ENCODE measurements at places on chromosomes 1 and 21. TPM values are rescaled to one million over a fixed set of nuclear protein-coding genes. Genes with fewer than 3 reads are reported as not detected.

GRCh38 chr1:235945775-235946570 lies 79.3 kb upstream of the LYST start:
- H3K27ac ChIP-seq: no peak overlapping the region
- H3K4me1 ChIP-seq: peaks cover 10% of the 10 kb centered on the region
- H3K4me3 ChIP-seq: no peak overlapping the region
- no peaks in the 10 kb centered on the region for H3K36me3 ChIP-seq
- no peak for DNase-seq

DNA sequence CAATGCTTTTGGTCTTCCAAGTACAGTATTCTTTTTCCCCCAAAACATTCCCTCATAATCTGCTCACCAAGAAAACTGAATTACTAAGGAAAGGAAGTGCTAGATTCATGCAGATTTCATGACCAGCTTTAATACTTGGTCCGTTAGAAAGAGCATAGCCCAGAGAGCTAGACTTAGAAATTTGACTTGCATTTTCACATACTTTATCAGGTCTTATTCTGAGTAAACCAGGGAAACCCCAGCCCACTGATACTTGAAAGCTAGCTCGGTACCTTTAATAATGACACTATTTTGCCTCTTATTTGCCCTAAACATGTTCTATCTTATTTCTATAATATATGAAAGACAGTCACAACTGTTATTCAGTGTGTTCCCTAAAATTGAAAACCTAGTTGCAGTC lies 204.5 kb downstream of the TTLL7 start:
- no peaks in the 10 kb centered on the region for H3K27me3 ChIP-seq
- H3K4me3 ChIP-seq: no peak overlapping the region
- no peaks in the 10 kb centered on the region for H3K36me3 ChIP-seq

FASLG gene
- not detected for total RNA-seq

DNA sequence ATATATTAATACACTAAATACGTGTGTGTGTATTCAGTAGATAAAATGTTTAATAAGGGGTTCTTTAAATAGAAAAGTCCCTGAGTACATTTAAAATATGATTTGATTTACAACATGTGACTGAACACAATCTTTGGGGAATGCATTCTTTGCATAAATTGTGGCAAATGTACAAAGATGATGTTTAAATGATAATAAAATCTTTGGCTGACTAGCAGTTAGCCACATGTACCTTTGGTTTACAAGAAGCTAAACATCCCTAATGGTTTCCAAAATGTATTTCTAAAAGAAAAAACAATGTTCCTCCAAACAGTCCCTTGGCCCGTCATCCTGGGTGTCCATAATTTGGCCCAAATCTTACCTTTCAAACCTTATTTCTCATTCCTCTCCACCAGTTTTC lies 106.4 kb upstream of the MARK1 start:
- H3K36me3 ChIP-seq: no peaks in the 10 kb centered on the region
- no peak overlapping the region for H3K27ac ChIP-seq
- no peak for DNase-seq
- no peaks in the 10 kb centered on the region for H3K4me1 ChIP-seq
- H3K4me3 ChIP-seq: no peak overlapping the region

DNA sequence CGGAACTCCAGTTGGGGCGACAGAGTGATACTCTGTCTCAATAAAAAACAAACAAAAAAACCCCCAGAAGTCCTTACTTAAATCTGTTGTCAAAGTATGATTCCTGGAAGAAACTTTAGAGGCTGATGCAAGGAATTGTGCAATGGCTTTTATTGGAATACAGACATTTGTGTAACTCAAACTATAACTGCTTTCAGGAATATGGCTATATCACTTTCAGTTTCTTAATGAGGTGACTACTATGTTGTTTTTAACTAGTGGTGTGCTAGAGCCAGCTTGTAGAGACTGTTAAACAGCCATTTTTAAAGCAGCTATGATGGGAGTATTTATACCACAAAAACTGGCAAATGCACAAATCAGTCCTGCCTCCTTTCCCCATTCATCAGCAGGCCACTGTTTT lies 22.7 kb upstream of the DNAJC28 start:
- H3K27me3 ChIP-seq: no peaks in the 10 kb centered on the region
- H3K4me3 ChIP-seq: no peak overlapping the region
- H3K4me1 ChIP-seq: no peaks in the 10 kb centered on the region
- peaks cover 68% of the 10 kb centered on the region for H3K36me3 ChIP-seq

DNA sequence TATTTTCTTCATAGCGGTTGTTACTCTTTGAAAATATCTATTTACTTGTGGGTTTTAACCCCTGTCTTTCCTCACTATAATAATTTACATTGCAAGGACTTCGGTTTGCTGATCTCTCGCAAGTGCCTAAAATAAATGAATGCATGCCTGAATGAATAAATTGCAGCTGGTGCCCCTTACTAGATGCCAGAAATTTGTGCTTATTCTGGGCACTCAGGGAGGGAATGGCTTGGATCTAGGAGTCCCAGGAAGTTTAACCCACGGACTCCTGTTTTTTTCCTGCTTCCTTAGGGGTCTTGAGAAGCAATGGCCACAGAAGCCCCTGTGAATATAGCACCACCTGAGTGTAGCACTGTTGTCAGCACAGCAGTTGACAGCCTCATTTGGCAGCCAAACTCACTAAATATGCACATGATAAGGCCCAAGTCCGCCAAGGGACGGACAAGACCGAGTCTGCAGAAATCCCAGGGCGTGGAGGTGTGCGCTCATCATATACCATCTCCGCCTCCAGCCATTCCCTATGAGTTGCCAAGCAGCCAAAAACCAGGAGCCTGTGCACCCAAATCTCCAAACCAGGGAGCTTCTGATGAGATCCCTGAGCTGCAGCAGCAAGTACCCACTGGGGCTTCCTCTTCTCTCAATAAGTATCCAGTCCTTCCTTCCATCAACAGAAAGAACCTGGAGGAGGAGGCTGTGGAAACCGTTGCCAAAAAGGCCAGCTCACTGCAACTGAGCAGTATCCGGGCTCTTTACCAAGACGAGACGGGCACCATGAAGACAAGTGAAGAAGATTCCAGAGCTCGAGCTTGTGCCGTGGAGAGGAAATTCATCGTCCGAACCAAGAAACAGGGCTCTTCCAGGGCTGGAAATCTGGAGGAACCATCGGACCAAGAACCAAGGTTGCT lies 4.2 kb upstream of the PLA2G2C start:
- H3K4me3 ChIP-seq: no peak overlapping the region
- H3K27ac ChIP-seq: no peak overlapping the region
- H3K27me3 ChIP-seq: peaks cover 66% of the 10 kb centered on the region
- H3K36me3 ChIP-seq: no peaks in the 10 kb centered on the region
- no peak for DNase-seq
- peaks cover 6% of the 10 kb centered on the region for H3K4me1 ChIP-seq

GRCh38 chr1:195788721-195789120 lies 819.5 kb downstream of the KCNT2 start:
- H3K4me3 ChIP-seq: no peak overlapping the region
- no peaks in the 10 kb centered on the region for H3K36me3 ChIP-seq
- H3K27ac ChIP-seq: no peak overlapping the region
- H3K27me3 ChIP-seq: no peaks in the 10 kb centered on the region
- DNase-seq: no peak
- H3K4me1 ChIP-seq: no peaks in the 10 kb centered on the region

GRCh38 chr1:90784186-90784847 lies 67.2 kb upstream of the BARHL2 start:
- H3K4me1 ChIP-seq: no peaks in the 10 kb centered on the region
- no peak overlapping the region for H3K27ac ChIP-seq
- H3K36me3 ChIP-seq: no peaks in the 10 kb centered on the region
- no peak for DNase-seq
- no peaks in the 10 kb centered on the region for H3K27me3 ChIP-seq
- H3K4me3 ChIP-seq: no peak overlapping the region

DNA sequence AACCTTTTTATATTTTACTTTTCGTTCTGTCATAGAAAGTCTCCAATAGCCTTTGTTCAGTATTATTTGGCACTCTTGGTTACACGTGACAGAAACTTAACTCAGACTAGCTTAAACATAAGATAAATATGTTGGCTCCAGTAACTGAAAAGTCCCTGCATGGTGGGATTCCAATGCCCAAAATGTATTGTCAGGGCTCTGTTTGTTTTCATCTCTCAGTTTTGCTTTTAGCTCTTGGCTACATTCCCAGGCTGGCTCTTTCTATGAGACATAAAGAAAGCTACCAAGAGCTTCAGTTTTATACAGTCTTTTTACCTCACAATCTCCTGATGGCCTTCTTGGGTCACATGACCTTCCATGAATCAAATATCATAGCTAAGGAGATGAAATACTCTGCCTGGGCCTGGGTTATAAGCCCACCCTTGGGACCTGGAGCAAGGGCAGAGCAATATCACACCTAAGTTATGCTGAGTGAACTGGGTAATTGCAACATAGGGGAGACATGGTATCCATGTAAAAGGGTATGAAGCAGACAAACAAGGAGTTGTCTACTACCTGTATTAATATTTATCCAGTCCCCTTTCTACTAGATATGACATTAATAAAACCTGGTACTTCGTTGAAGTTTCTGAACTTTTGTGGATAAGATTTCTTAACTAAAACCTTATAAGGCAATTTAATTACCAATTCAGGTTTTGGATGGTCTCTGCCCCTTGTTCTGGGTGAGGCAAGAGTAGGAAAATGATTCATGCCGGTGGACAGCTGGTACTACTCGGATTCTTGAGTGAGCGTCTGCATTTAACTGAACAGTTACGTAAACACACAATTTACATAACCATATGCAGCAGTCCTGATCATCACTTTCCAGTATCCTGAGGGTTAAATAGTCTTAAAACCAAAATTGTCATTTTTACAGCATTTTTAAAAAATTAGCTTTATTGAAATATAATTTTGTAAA lies 442.3 kb downstream of the GPATCH2 start:
- no peak for DNase-seq
- H3K4me1 ChIP-seq: no peaks in the 10 kb centered on the region
- H3K27me3 ChIP-seq: no peaks in the 10 kb centered on the region

- no peaks in the 10 kb centered on the region for H3K4me1 ChIP-seq
- H3K4me3 ChIP-seq: no peak overlapping the region
- H3K27me3 ChIP-seq: 0 out of 2 replicates have a peak, but pooled peaks cover 2% of the 10 kb centered on the region
- H3K36me3 ChIP-seq: no peaks in the 10 kb centered on the region
- no peak for DNase-seq
- H3K27ac ChIP-seq: no peak overlapping the region
Measured at GRCh38 chr1:18569811-18570545, 60.7 kb upstream of the PAX7 start.

DNA sequence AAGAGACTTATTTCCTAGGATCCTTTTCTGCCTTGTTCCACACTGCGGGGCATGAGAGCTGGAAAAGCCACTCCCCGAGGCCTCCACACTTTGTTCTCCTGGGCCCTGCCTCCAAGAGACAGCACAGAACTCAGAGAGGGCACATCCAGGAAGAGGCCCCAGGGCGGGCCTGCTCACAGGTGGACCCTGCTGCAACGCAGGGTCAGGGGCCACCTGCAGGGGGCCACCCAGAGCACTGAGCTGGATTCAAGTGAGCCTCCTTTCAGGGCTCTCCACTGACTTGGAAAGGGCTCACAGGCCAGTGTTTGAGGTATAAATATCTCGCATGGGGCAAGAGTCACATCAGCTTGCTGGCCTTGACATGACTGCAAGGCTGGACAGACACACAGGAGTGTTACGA lies 4.8 kb downstream of the RGS16 start:
- DNase-seq: peak; percentile 20
- no peak overlapping the region for H3K4me3 ChIP-seq
- H3K4me1 ChIP-seq: peaks cover 17% of the 10 kb centered on the region
- H3K27me3 ChIP-seq: no peaks in the 10 kb centered on the region
- H3K36me3 ChIP-seq: no peaks in the 10 kb centered on the region

GRCh38 chr1:205436776-205437410 lies 15.0 kb upstream of the LEMD1 start:
- DNase-seq: no peak
- H3K36me3 ChIP-seq: no peaks in the 10 kb centered on the region

EXTL1 gene
- total RNA-seq: 3.4 TPM

Data from GM23248 (cell line).